Brain (organoid and tissue), 16 donors: ENCODE measurements at places on chromosomes 13 and 19.

DNA sequence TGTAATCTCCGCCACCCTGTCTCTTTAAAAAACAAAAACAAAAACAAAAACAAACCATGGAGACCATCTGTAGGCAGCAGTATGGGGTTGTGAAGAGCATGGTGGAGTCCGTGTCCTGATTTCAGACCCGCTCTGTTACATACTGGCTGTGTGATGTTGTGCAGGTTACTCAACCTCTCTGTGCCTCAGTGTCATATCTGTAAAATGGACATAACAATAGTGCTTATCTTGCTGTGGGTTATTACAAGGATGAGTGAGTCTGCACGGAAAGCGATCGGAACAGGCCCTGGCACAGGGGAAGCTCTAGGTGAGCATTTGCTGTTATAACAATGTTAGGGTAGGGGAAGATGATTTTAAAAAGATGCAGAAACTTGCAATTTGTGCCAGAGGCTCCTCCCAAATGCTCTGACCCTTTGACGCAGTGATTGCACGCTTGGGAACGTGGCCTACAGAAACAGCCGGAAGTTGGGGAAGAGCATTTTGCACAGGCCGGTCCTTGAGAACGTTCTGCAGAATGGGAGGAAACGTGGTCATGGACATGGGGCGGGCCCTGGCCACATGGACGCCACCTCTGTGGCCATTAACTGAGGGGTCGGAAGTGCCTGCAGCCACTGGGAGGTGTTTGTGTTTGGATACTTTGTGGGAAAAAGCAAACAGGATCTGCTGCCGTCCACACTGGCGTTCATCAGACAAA, 15.7 kb upstream of the SELENOW start:
- DNase-seq: no peak

DNA sequence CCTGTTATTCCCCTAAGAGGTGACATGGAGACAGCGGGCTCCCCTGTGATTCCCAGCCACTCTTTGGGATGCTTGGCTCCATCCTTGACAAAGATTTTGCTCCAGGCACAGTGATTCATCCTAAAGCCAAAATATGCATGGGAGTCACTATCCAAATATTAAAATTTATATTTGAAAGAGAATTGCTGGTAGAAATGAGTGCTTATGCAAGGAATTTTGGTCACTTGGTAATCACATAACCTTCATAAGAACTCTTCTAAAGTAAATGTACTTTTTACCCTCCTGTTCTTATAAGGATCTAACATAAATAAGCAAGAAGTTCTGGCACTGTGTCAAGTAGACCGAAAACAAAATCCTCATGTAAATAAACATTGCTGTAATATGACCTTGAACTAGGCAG, 385.8 kb downstream of the ITGBL1 start:
- DNase-seq: no peak

GRCh38 chr19:41802770-41803169, 6.4 kb downstream of the CEACAM3 start:
- DNase-seq: no peak

DNA sequence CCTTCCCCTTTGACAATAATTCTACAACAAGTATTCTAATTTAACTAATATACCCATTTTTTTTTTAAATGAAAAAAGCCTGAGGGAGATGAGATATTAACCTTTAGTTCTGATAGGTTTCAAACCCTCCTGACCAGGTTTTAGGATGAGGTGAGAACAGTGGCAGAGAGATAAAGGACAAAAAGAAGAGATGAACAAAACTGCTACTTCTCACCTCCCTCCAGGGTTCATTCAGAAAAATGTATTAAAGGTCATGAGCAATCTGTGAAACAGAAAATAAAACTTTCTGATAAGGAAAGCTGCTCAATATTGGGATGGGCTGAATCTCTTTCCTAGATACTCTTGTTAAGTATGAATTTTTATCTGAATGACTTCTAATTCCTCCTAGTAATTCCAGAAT, 24.1 kb downstream of the SERPINE3 start:
- DNase-seq: no peak

DNA sequence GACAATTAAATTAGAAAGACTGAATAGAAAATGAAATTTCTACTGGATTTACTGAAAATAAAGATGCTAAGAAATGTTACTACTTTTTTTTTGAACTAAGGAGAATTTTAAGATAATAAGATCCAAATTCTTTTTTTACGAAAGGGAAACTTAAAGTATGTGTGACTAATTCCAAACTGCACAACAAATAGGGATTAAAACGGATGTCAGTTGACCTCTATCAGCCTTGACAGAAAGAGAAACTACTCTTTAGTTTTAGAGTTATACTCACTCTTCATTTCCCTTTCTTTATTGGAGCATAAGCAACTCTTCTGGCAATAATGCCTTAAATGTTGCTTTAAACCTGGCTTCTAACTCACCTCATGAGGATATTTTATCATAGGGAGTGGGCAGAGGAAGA, 273.8 kb downstream of the SLITRK6 start:
- no peak for DNase-seq

DNA sequence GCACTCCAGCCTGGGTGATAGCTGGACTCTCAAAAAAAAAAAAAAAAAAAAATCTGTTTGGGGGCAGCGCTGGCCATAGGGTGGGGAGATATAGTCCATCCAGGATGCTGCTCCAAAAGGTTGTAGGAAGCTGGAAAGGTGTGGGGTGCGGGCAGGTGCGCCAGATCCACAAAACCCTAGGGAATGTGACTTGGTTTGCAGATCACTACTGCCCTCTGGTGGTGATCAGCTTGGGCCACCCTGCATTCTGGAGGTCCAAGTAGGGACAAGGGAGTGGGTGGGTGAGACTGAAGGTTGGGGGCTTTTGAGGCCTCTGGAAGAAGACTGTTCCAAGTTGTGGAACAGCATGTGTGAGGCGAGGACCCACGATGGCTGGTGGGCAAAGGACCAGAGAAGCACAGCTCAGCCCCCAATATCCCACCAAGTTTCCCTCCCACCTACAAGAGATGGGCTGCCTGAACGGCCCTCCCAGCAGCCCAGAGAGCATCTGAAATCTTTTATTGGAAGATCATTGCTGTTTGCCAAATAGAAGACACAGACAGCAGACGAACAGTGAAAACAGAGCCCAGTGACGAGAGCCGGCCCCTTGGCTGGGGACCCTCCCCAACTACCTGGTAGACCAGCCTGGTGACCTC, 10.4 kb upstream of the TYK2 start:
- DNase-seq: peak; percentile 84
